ENCODE measurements at places on chromosomes 16 and 17.

DNA sequence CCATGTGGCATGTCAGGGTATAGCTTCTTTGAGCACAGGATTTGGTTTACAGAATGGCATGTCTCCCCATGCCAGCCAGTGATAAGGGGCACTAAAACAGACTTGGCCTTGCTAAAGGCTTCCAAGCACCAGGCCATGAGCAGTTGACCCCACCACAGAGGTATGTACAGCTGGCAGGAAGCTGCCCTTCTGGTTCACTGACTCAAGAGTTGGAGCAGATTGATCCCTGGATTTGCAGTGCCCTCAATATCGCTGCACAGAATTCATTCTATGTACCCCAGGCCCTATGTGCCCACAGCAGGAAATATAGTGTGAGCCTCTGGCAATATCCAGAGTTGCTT is 24.3 kb downstream of the HLF start:
- DNase-seq: no peak

GRCh38 chr16:15676506-15676905 is 26.5 kb downstream of the NDE1 start:
- DNase-seq: no peak

- DNase-seq: peak; percentile 60
These were observed 10.3 kb upstream of the FZD2 start for GRCh38 chr17:44546671-44547606.

DNA sequence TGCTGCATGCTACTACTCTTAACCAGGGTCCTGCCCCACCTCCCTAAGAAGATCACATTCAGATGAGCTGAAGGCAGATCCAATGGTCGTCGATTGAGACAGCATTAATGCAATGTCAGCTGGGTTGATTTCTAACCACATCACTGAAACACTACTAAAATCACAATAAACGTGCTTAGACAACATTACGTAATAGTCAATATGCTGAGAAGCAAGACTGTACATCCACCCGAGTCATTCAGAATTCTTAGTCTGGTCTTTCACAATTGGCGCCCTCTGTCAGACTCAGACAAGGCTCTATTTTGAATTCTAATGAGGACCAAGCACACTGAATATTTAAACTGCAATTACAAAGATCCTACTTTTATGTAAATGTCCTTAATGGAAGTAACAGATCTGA is 205.2 kb downstream of the STX8 start:
- DNase-seq: no peak

DNA sequence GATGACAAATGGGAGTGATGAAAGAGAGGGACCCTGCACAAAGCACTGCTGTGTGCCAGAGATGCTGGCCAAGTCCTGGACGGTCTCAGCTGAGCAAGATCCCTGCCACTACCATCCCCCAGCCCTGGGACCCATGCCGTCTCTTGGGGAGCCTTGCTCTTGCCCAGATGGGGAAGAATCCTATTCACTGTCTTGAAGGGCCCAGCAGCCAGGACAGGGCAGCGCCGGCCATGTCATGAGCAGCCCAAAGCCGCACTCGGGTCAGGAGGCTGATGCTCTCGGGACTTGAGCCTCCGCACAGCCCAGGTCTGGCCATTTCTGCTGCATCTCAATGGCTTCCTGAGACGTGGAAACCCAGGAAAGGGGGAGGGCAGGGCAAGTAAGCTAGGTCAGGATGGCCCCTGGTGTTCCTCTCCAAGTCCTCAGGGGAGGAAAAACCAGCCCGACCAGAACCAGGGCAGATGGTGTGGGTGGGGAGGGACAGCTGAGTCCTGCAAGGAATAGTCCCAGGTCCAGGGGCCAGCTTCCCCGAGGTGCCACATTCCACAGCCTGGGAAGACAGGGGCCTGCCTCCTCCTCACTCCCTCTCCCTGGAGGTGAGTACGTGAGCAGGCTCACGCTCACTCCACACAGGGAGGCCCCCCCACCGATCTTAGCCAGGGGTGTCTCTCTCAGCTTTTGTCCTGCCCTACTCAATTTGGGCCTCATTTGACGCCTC is 7.8 kb upstream of the KRT19 start:
- DNase-seq: no peak

DNA sequence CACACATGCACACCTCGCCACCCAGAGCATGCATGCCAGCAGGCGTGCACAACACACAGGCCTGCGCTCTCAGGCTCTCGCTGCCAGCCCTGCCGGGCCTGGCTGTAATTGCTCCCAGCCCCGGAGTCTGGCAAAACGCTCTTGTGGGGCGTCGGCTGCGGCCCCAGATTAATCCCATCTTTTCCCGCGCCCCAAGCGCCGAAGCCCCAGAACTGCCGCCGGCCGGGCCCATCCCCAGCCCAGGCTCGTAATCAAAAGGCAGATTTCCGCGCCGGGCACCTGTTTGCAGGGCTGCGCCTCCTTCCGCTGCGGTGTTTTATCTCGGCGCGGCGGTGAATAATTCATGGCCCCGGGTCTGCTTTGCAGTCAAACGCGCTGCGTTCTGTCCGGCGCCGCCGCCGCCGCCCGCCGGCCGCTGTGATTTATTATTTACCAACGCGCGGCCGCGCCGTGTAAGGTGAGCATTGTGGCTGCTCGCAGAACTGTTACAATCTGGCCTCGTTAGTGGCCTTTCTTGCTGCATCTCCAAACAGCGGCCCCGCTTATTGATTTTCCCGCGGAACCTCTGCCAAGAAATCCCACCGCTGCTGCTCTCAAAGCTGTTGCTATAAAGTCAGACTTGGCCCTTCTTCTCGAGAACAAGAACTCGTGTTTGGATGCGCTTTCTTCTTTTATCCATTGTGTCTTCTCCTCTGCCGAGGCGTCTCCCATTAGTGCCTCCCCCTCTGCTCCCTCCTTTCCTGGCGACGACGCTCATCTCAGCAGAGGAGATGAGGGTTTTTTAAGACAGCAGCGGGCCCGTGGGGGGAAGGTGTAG is 126.1 kb downstream of the IRX5 start:
- no peak for DNase-seq

DNA sequence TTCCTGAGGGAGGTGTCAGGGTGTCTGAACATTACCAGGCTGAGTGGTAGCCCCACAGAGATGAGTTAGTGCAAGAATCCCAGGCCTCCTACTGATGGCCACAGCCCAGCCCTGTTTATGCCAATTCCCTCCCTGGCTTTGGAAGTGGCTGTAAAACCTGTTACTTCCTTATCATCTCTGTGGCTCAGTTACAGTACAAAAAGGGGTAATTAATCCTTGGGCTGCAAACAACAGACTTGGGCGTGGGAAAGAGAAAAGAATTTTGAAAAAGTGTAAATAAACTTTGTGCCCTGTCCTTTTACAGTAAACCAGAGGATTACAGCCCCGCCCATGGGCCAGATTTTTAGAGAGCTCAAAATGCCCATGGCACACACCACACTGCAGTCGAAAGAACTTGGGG is 73.1 kb upstream of the AXIN2 start:
- no peak for DNase-seq

DNA sequence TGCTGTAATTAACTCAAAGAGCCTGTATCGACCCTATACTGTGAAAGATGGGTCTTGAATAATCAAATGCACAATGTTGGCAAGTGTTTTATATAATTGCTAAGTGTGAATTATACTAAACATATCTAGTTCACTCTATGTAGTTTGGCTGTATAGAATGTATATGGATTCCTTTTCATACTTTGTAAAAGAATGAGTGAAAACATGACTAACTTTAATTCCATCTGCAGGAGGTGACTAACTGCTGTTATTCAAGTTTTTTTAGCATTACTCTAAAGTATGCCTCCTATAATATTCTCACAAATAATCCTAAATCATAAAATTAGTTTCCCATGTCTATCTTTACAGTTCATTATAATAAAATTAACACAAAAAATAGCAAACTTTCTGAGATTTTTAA is 394.0 kb upstream of the MON1B start:
- DNase-seq: no peak

- DNase-seq: no peak
These were observed 5.3 kb upstream of the CRK start for GRCh38 chr17:1461198-1461944.

All from K562 (cell line).